ENCODE measurements at places on chromosomes 5 and 9.
A peak's percentile ranks its signal among the peaks of the same experiment; 100 is the strongest.

DNA sequence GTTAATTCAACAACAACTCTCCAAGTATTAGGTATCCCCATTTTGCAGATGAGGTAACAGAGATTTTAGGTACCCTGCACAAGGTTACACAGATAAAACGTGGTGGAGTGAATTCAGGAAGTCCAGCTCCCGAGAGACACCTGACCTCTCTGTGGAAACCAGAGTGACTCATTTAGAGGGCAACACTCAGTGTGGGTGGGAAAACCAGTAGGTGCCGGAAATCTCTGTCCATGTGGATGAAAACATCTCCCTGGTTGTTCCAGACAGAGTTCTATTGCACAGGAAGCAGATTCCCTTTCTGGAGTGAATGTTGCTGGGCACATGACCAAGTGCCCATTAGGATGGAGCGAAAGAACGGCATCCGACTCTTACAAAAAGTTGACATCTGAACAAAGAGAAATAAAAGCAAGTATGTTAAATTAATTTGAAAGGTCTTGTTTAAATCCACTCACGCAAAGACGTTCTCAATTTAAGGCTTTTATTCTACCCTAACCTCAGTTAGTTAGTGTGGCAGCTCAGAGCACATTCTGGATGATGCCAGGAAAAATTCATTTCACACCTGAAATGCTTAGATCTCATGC is 391.9 kb upstream of the WWC1 start:
- no peak for DNase-seq

DNA sequence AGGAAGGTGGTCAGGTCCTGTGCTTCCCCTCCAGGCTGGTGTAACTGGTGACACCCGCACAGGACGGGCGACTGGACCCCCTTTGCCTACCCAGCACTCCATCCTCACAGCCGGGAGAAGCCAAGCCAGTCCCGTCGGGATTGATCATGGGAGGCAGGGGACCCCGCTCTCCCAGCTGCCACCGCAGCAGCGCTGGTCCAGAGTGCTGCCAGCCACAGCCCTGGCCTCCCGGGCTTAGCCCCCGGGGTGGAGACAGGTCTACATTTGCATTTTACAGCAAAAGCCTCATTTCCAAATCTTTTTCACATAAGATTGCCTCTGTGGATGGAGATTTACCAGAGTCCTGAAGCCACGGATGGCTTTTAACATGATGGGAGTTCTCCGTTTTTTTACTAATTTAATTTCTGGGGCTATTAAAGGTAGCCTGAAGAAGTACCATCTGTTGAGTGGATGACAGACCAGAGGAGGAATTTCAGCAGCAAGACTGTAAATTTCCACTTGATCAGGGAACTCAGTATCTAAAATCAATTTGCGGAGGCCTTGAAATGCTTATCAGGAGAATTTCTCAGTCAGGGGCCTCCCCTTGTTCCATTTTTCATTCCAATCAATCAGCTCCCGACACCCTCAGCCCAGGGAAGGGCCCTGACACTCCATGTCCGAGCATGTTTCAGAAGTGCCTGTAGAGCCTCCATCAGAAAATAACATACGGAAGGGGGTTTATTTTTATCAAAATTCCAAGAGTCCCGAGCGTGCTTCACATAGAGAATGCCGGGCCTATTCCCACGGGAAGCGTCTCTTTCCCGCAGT is 80.6 kb downstream of the OLFM1 start:
- DNase-seq, result no peak

GRCh38 chr9:114677418-114677817 is 4.6 kb downstream of the TEX48 start:
- peak; percentile 86 for DNase-seq

- no peak for DNase-seq
These were observed 25.1 kb upstream of the TRIM14 start for GRCh38 chr9:98144076-98144475.

- no peak for DNase-seq
These were observed at the start of gene KCNIP1 for GRCh38 chr5:170503990-170504596. Gene KCNIP1, plus strand, starts transcription at chr5:170504020.

- DNase-seq, result no peak
These were observed 526.1 kb downstream of the BNC2 start for GRCh38 chr9:16344343-16344742.

GRCh38 chr5:20570486-20570885 is 582.5 kb upstream of the CDH18 start:
- no peak for DNase-seq

DNA sequence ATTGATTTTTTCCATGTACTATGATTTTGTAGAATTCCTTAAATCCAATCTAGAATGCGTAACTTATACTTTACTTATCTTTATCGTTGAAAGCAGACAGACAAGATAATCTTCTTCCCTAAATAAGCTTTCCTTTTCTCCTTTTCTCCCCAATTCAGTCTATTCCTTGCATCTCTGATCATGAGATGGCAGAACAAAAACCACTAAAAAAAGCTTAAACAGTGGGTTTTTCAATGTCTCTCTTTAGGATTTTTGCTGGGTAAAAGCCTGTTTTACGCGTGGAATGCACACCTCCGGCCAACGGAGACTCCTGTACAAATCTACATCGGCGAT is 755 bp downstream of the CDKN2B start:
- no peak for DNase-seq

DNA sequence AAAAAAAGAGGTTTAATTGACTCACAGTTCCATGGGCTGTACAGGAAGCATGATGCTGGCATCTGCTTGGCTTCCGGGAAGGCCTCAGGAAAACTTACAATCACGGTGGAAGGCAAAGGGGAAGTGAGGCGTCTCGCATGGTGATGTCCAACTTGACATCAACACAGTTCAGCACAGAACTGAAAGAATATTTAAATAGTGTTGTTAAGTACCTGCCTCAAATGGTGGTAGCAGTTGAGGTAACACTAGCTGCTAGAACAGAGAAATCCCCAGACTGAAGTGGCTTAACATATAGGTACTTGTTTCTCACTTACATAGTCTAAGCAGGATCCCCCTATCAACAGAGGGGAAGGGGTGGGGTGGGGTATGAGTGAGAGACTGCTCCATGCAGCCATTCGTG is 141.6 kb downstream of the DROSHA start:
- DNase-seq, result no peak

- DNase-seq, result no peak
These were observed 5.1 kb upstream of the TUT7 start for GRCh38 chr9:86359151-86359879.

DNA sequence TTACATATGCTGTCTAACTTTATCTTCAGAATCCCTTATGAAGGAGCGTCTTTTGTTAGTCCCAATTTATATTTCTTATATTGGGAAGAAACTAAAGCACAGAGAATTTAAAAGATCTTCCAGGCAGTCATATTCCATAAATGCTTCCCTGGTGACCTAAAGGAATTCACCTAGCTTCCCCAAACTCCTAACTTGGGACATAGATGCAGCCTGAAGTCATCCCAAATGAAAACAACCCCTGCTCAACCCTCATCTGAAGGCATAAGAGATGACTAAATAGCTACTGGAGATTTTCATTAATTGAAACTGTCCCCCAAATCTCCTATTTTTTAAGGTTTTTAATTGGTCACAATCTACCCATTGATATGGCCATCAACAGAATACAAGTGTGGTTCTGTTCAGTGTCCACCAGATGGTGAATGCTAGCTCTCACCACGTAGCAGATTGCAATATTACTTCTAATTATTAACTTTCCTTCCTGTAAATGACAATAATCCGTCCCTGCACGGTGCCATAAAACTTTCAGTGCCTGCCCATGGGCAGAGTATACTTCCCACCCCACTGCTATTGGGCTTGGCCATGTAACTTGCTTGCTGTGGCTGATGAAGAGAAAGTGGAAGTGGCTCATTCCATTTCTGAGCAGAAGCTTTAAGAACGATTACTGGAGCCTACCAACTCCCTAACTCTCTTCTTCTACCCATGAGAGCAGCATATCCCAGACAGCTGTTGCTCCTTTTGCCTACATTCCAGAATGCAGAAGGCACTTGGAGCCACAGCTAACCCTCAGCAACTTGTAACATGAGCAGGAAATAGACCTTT is 18.7 kb downstream of the PRUNE2 start:
- DNase-seq, result peak; percentile 61

Measured in OCI-M1 (cell line).